ENCODE measurements at places on chromosomes 13 and 19.

GRCh38 chr13:47279920-47280319, 383.1 kb upstream of the HTR2A start:
- no peak for DNase-seq

DNA sequence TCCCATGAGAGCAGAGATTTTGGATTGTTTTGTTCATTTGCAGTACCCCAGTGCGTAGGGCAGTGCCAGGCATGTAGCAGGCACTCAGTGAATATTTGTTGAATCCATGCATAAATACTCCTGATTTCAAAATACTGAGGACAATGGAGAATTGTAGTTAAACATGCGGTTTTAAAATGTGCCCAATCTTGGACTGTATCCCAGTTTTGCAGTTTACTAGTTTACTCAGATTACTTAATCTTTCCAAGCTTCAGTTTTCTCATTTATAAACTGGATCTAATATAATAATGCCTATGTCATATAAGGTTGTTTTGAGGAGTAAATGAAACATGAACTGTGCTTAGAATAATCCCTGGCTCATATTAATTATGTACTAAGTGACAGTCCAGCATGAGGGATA, 39.0 kb downstream of the RCBTB2 start:
- no peak for DNase-seq

- peak; percentile 16 for DNase-seq
Observed at GRCh38 chr19:23855676-23856075, 59.0 kb upstream of the ZNF726 start.

- no peak for DNase-seq
Observed at GRCh38 chr13:21133077-21133476, 43.3 kb downstream of the SKA3 start.

GRCh38 chr13:23865906-23866305, 23.3 kb downstream of the MIPEP start:
- DNase-seq, result peak; percentile 45

DNA sequence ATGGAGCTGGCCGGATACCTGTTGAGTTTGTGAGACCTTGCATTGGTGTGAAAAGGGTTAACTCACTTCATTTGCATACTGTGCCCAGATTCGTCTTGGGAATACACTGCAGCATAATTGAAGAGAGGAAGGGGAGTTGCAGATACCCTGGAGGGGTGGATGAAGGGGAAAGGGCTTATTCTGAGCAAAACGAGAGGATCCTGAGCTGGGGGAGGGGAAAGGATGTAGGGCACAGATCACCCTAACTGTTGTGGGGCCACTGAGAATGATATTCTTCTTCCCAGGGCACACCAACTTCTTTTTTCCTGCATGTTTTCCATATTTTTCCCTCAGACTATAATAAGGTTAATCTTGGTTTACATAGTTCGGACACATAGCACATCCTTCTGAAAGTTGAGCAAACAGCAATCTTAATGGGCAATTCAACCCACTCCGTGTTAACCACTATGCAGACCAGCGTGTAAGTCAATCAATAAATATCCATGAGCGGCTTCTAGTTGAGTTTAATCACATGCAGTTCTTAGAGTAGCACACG, 11.7 kb upstream of the PTPRS start:
- DNase-seq, result no peak

DNA sequence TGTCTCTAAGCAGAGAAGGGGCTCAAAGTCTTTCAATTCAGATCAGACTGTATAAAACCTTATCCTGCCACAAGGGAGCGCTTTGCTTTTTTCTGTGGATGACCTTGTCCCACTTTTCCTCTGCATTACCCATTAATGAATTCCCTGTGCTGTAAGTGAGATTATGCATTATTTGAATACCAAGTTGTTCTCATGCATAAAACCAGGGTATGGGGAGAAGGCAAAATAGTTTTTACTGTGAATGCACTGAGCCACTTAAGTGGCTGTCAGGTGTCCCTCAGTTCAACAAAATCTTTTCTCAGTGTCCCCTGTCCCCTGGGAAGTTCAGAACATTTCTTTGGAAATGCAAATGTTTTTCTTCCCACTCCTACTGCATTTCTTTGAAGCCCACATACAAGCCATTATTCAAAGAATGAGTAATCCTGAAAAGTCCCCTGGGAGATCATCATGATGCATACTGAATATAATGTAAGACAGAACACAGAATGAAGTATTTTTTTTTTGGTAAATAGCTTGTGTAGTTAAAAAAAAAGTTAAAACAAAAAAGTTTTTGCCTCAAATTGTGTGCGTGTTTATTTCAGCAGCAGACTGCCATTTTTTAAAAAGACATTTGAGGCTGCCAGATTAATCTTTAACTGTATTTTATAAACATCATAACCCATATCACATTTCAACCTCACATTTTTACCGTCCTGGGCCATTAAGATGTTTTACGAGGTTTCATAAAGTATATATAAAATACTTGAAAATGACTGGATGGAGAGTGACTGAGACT, 506.7 kb upstream of the PCDH9 start:
- peak; percentile 59 for DNase-seq

DNA sequence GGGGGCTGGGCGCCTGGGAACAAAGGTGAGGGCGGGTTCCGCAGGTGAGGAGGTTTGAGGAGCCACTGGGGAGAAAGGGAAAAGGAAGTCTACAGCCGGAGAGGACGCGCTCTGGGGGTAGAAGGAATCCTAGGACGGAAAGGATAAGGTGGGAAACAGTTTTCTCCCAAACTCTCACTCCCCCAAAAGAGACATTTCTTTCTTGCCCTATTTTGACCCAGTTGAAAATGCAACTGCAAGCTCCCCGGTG, 651 bp upstream of the POLR1D start:
- no peak for DNase-seq

DNA sequence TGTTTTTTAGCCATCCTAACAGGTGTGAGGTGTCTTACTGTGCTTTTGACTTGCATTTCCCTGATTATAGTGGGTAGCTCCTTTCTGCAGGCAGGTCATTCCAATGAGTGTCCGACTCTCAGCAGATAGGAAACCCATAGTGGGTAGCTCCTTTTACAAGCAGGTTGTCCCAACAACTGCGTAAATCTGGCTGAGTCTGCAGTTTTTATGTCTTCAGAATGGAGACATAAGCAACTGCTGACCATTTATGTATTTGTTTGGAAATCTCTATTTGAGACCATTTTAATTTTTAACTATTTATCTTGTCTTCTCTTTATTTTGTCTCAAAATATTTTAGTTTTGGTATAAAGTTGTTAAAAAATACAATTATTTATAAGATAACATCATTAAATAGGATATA, 839.4 kb downstream of the SLITRK6 start:
- no peak for DNase-seq

- no peak for DNase-seq
Observed at GRCh38 chr13:109652531-109652930, 133.9 kb downstream of the IRS2 start.

- no peak for DNase-seq
Observed at GRCh38 chr13:102642029-102642428, 45.2 kb downstream of the TPP2 start.

GRCh38 chr13:39976481-39976880, 321.0 kb downstream of the COG6 start:
- DNase-seq, result no peak

GRCh38 chr13:20699715-20700114, 3.8 kb upstream of the IL17D start:
- DNase-seq, result no peak

Measured in ELF-1 (cell line).